ENCODE measurements at places on chromosomes 4 and X. TPM values are rescaled to one million over a fixed set of nuclear protein-coding genes. Genes with fewer than 3 reads are reported as not detected.

- H3K27ac ChIP-seq, result no peak overlapping the region
- H3K27me3 ChIP-seq, result no peaks in the 10 kb centered on the region
- no peaks in the 10 kb centered on the region for H3K4me1 ChIP-seq
- DNase-seq, result no peak
These were observed 16.9 kb upstream of the WAS start for GRCh38 chrX:48666649-48667048.

DNA sequence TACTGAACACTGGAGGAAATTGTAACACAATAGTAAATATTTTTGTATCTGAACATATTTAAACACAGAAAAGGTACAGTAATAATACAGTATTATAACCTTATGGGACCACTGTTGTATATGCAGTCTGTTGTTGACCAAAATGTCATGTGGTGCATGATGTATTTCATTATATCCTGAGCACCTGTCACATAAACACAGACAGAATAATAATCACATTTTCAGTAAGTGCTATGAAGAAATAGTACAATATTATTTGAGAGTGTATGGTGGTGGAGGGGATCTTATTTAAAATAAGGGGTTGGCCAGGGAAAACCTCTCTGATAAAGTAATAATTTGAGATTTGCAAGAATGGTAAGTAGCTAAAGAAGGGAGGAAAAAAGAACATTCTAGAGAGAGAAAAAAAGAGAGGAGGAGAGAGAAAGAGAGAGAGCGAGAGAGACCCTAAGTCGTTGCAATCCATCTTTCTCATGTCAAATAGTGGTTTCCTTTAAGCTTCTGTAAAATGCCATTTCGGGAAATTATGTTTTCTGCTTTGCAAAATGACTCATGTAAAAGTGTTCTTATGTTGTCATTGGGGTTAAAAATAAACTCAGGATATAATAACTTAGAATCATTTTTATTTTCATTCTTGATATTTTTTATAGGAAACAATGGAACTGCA lies 19.3 kb upstream of the CLNK start:
- no peaks in the 10 kb centered on the region for H3K27me3 ChIP-seq
- H3K4me3 ChIP-seq, result no peak overlapping the region

Gene PGRMC2
- 54.3 TPM for total RNA-seq

DNA sequence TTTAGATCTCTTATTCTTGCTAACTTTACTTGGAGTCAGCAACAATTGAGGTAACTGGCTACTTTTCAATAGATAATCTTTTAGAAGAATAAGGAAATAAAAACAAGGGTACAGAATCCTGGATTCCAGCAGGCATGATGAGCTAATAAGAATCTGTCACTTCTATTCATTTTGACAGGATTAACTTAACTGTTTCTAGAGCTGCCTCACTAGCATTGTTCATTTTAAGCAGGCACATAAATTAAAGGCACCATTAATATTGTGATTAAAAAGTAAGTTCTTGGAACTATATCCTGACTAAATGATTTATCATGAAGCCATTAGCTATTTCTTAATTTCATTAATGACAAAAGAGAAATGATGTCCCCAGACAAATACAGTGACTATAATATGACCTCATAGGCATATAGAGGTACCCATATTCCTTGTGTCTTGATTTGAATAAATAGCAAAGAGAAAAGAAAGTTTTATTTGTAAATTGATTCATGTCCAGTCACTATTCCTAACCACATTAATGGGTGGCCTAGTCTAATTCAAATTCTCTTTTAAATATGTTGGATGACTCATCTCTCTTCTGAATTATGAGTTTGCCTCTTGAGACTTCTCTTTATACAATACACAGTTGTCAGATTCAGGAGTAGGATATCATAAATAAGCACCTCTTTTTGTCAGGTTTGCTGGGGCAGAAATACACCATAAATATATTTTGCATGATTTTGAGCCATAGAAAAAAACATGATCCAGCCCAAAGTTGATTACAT lies 343.0 kb downstream of the SLITRK2 start:
- H3K4me1 ChIP-seq, result no peaks in the 10 kb centered on the region
- DNase-seq, result no peak
- H3K36me3 ChIP-seq, result no peaks in the 10 kb centered on the region
- H3K4me3 ChIP-seq, result no peak overlapping the region
- H3K27ac ChIP-seq, result no peak overlapping the region

DNA sequence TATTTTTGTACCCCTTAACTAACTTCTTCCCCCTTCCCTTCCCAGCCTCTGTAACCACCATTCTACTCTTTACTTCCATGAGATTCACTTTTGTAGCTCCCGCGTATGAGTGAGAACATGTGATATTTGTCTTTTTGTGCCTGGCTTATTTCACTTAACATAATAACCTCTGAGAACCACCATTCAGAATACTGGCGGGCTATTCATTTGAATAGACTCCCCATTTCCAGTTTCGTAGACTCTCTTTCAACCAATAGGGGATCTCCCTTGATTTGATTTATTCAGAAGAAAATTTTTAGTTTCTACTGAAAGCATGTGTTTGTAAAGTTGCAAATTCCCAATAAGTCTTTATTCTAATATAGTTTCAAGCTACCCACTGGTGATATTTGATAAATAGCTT lies 117.2 kb downstream of the GATB start:
- DNase-seq, result no peak
- H3K4me1 ChIP-seq, result peaks cover 20% of the 10 kb centered on the region
- H3K27ac ChIP-seq, result no peak overlapping the region

DNA sequence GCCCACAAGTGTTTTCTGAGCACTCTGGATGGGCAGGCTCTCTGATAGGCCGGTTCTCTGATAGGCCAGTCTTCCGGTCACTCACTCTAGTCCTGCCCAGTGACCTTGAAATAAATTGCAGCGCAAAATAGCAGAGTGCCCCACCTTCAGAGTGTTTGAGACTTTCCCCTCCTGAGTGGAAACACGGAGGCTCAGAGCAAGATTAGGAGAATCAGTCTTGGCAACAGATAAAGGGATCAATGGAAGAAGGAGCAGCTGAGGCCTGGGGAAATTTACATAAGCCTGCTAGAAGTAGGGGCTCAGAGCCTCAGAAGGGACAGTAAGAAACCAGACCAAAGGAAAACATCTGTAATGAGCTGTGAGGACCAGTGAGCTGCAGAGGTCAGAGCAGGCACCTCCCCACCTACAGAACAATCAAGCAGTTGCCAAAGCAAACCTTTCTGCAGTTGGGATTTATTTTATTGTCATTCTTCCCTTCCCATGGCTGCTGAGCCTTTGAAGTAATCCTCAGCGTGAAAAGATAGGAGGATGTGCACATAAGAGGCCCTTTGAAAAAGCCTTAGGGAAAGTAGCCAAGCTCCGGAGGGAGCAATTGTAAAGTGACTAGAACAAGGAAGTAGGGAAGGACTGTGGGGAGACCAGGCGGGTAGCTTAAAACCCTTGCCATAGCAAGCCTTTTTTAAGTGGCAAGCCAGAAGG lies 89.1 kb upstream of the TSPAN5 start:
- no peak overlapping the region for H3K4me3 ChIP-seq
- H3K4me1 ChIP-seq, result no peaks in the 10 kb centered on the region
- no peaks in the 10 kb centered on the region for H3K27me3 ChIP-seq

- no peaks in the 10 kb centered on the region for H3K4me1 ChIP-seq
- no peak for DNase-seq
- no peak overlapping the region for H3K27ac ChIP-seq
- H3K36me3 ChIP-seq, result no peaks in the 10 kb centered on the region
- H3K27me3 ChIP-seq, result no peaks in the 10 kb centered on the region
These were observed 138.7 kb upstream of the RAPGEF2 start for GRCh38 chr4:158964114-158964727.

- H3K27ac ChIP-seq, result no peak overlapping the region
- no peaks in the 10 kb centered on the region for H3K27me3 ChIP-seq
- peaks cover 2% of the 10 kb centered on the region for H3K4me1 ChIP-seq
- no peak overlapping the region for H3K4me3 ChIP-seq
- DNase-seq, result no peak
These were observed 22.3 kb downstream of the INPP4B start for GRCh38 chr4:142823796-142824195.

- H3K36me3 ChIP-seq, result no peaks in the 10 kb centered on the region
- peaks cover 6% of the 10 kb centered on the region for H3K4me1 ChIP-seq
- H3K27ac ChIP-seq, result no peak overlapping the region
- no peak for DNase-seq
These were observed 1.3 kb downstream of the INPP4B start for GRCh38 chr4:142844782-142845181.

- no peak overlapping the region for H3K4me3 ChIP-seq
- no peak overlapping the region for H3K27ac ChIP-seq
- H3K27me3 ChIP-seq, result no peaks in the 10 kb centered on the region
These were observed 26.5 kb downstream of the HNRNPDL start for GRCh38 chr4:82403725-82404124.

Gene CXCL5
- 0.54 TPM for total RNA-seq

DNA sequence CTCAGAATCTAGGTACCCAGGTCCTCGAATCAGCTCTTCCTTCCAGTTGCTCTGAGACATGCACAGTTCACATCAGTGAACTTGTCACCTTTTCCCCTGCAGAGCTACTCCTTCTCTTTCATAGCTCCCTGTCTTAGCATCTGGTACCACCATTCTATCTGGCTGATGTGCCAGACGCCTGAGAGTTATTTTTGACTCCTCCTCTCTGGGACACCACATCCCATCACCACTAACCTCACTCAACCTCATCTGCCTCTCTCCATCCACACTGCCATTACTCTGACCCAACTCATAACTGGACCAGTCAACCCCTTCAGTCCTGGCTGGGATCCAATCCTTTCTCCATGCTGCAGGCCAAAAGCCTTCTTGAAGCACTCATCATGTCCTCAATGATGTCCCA lies 44.5 kb downstream of the SLC2A9 start:
- no peak overlapping the region for H3K27ac ChIP-seq
- peaks cover 40% of the 10 kb centered on the region for H3K36me3 ChIP-seq
- H3K4me3 ChIP-seq, result no peak overlapping the region
- no peak for DNase-seq
- peaks cover 11% of the 10 kb centered on the region for H3K4me1 ChIP-seq
- no peaks in the 10 kb centered on the region for H3K27me3 ChIP-seq

Gene BST1
- 0.93 TPM for total RNA-seq

Gene IL2RG
- total RNA-seq, result 1.5 TPM

Measured in MCF 10A (cell line).